Hippocampal formation (tissue), 2 donors: ENCODE measurements at places on chromosomes 1 and 21.

DNA sequence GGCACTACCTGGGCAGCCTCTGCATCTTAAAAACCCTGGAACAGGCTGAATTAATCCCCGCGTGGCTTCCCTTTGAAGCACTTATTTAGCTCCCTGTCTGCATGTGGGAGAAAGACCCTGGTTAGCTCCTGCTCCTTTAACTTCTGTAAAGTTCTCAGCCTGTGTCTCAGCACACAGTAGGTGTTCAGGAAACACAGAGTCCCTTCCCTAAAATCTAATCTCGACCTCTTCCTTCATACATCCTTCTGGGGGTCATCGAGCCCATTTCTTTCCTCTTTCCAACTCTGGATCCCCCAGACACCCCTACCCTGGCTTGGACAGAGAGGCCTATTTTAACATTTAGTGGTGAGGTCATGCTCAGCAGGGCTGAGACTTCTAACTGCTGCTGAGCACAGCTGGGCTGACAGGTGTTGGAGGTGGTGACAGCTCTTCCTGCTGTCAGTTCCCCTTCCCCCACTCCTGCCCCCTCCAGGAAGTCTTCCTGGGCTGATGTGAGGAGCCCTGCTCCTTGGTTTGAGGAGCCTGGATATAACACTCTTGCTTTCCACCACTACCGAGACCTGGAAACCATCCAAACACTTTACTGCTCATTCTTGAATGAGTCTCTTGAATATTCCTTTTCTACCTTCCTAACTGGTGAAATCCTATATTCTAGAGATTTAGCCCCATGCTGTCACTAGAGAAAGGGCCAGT is 5.3 kb downstream of the E2F2 start:
- no peak for DNase-seq

DNA sequence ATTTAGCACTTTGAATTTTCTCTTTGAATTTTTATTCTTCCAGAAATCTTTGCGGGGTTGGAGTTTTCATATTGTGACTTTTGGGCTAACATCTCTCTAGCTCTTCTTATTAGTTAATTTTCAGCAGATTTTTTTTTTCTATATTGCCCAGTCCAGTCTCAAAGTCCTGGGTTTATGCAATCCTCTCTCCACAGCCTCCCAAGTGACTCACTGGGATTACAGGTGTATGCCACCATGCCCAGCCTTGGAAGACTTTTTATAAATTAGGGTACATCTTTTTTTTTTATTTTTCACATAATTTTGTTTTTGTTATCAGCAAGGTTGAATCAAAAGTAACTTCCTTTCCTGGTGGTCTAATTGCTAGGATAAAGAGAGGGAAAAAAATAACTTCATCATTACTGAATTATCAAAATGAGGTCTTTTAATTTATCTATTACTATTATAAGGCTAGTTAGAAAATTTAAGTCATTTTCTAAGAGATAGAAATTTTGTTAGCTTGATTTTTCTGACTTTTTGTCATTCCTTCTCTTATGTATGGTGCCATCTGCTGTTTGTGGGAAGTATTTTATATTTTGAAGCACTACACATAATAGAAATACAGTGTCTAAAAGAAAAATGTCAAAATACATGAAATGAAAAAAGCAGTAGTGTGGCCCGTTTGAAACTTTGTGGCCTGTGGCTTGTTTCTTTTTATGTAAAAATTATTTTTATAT is 273.4 kb upstream of the CACYBP start:
- DNase-seq = no peak

- no peak for DNase-seq
These were observed 50.5 kb downstream of the VANGL1 start for GRCh38 chr1:115692224-115692623.

GRCh38 chr1:195434566-195435203 is 1173.6 kb downstream of the KCNT2 start:
- DNase-seq = no peak

DNA sequence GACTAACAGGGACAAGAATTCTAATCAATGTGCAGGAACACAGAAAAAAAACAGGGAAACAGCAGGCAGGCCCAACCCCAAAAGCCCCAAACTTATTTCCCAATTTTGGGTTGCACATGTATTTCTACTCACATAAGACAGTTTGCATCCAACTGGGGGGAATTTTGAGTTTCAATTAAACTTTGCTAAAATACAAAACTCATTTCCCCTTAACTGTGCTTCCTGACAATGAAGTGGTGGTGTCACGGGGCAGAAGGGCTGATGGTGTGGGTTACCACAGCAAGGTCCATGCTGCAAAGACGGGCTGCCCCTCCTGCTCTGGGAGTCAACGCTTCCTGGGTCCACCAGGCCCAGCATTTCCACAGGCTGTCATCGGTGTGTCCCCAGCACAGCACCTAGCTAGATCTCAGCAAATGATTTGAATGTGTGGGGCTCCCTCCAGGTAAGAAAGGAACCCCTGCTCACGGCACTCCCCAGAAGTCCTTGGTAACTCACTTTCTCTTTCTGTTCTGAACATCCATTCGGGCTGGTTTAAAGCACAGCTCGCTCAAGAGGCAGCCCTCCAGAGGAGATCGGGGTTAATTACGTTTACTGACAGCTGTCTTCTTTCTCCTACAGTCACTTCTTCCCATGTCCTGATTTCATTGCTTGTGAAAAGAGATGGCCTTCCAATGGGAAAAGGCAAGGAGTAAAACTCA is 27.4 kb downstream of the HIVEP3 start:
- DNase-seq = no peak

GRCh38 chr1:212514056-212514614 is 81.4 kb downstream of the NENF start:
- DNase-seq = no peak

DNA sequence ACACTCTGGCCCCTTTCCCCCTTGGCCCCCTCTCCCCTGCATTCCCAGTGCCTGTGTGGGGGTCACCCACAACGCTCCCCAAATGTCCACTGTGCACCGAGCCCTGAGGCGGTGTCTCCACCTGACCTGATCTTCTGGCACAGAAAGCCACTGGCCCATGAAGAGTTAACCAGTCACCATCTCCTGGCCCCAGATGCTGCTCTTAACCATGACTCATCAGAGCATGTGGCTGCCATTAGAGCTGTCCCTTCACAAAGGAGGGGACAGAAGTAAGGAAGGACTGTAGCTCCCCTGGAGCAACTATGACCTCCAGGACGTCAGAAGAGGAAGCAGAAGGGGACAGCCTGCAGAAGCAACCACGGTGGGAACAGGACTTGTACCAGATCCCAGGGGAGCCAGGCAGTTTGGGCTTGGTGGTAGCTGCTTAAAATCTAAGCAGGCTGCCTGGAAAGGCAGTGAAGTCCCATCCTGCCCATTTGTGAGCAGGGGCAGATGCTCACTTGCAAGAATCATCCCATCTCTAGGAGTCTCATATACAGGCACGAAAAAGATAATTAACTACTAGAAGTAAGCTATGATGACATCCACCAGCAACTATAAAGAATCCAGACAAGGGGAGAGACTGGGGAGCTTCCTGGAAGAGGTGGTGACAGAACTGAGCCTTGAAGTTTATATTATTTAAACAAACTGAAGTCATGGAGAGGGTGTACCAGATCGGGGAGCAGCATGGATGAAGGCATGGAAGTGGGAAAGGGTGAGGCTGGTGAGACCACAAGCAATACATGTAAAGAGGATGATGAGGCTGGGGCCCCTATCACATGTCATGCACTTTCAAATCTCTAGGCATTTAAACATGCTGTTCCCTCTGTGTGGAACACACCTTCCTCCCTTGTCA is 1.1 kb upstream of the TTC39A start:
- no peak for DNase-seq

- no peak for DNase-seq
These were observed 17.7 kb downstream of the DHRS3 start for GRCh38 chr1:12600335-12600734.

DNA sequence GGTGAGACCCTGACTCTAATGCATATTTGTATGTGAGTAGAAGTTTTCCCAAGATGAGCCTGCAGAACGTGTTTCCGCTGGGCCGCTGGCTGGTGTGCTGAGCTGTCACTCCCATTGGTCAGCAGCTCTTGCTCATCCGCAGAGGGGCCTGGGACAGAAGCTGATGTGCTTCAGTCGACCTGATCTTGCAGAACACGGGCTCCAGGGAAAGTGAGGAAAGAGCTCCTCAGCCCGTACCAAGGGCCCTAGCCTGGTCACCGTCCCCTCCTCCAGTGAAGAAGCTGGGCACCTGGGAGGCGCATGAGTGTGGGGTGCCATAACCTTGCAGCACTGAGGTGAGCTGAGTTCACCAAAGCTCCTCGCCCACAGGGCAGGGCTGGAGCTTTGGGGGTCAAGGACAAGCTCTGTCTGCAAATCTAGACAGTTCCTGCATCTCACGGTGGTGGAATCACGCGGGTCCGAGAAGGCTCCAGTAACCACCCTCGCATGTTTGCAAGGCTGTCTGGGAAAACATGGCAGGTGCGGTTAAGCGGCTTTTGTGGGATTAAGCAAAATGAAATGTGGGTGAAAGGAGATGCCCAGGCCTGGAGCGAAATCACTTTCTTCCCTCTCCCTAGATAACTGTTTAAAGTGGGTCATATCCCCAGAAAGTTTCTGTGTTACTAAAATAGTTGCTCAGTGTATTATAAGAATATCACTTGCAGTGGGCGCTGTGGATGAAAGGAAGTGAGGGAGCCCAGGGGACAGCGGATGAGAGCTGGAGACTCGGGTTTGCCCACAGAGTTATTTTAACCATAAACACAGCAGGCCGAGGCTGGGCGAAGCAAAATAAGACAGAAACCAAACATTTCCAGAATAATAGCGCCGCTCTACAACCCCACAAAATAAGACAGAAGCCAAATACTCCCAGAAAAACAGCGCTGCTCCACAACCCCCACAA is 33.1 kb upstream of the LRRC3 start:
- DNase-seq = no peak

DNA sequence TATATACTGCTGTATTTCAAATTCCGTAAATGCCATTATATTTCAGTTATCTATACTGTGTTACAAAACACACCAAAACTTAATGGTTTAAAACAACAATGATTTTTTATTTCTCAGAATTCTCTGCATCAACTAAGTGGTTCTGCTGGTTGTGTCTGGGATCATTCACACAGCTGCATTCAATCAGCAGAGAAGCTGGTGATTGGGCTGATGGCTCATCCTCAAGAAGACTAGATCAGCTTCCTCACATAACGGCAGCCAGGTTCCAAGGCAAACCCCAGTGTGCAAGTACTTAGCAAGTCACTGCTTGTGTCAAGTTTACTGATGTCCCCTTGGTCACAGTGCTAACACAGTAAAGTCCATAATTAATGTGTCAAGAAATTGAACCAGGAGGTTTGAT is 86.3 kb upstream of the VANGL1 start:
- DNase-seq = no peak

DNA sequence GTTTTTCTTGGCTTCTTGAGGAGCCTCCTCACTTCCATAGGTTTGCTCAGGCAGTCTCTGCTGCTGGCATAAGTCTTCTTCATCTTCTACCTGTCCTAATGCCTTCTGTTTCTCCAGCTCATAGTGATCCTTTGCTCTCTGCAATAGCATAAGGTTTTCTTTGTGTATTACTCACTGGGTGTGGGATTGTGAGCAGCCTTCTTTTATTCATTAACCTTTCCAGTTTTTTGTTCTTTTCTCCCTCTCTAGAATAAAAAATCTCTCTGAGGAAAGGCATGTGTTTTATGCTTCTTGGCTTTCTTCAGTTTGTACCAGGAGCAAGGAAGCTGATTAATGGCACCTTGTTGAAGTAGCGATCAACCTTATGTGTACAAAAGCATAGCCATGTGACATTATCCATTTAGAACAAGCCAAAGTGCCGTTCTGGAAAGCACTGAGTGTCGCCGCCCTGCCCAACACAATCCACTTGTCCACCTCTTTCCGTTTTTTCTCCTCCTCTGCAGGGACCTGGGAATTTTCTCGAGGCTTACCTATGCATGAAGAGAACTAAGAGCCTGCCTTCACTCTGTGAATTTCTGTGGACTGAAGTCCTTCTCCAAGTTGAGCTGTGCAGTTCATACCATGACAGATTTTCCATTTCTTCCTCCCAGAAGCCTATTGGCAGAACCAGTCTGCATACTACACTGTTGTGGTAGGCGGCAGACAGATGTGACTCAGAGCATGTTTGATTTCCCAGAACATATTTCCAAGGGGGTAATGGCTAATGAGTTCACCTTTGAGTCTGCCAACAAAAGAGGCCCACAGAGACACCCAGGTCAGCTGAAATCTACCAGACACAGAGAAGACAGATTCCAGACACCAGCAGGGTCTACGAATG is 39.0 kb downstream of the DPT start:
- DNase-seq = no peak

DNA sequence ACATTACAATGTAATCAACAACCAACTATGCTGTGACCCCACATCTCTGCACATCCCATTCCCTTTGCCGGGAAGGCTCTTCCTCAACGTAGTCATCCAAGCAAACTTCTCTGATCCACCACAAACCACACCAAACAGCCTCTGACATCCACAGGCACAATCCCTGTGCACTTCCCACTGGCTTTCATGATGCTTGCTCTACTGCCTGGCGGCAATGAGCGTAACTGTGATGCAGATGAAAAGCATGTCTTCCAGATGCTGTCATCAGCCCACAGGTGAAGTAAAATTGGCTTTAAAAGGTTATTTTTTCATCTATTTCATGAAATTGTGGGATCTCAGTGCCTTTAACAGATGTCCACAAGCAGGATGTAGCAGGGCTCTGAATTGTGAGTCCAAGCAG is 635.2 kb downstream of the SMYD3 start:
- DNase-seq = no peak

DNA sequence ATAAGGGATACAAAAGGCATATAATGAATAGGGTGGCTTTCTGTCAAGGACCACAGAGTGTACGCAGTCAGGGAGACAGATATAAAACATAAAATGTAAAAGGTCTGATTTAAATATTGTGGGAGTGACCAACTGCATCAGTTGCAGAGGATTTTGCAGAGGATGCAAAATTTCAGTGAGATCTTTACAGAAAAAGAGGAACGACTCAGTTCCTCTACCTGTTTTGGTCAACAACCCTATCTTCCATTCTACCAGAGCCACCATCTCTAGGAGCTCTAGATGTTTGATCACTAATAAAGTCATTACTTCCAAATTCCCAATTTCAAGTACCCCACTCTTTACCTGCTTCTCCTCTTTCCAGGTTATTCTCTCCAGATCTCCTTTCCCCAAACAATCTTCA is 16.5 kb downstream of the SOD1 start:
- DNase-seq = no peak

GRCh38 chr1:100359139-100359538 is 6.8 kb downstream of the CDC14A start:
- no peak for DNase-seq

GRCh38 chr1:164561472-164561871 is 2.5 kb downstream of the PBX1 start:
- DNase-seq = no peak

GRCh38 chr1:20521960-20522861 is 14.3 kb upstream of the MUL1 start:
- peak; percentile 62 for DNase-seq
